ENCODE measurements at places on chromosomes 5 and 9. TPM values are rescaled to one million over a fixed set of nuclear protein-coding genes. Genes with fewer than 3 reads are reported as not detected.

Gene GABRA1
- not detected for total RNA-seq

Gene NAIP
- total RNA-seq, result 2.1 TPM

Gene TMOD1
- total RNA-seq, result 0.71 TPM

Gene TMEM174
- not detected for total RNA-seq

Gene WDR38
- total RNA-seq, result not detected

Gene HMGCR
- total RNA-seq, result 55.5 TPM

Gene SPINK7
- not detected for total RNA-seq

Gene C9
- total RNA-seq, result 0.11 TPM

Gene PCDHA12
- not detected for total RNA-seq

Gene PCDH1
- total RNA-seq, result 0.24 TPM

Gene GLDC
- 3.6 TPM for total RNA-seq

Gene QSOX2
- 27.5 TPM for total RNA-seq

Gene CTNND2
- total RNA-seq, result not detected

Gene TIMD4
- total RNA-seq, result 0.52 TPM

Gene SGCD
- 0.03 TPM for total RNA-seq

Gene PKD2L2
- total RNA-seq, result not detected

Gene FBP1
- 0.51 TPM for total RNA-seq

Gene CAMK2A
- not detected for total RNA-seq

Gene CAVIN4
- total RNA-seq, result 0.24 TPM

Gene TESK1
- 54.9 TPM for total RNA-seq

Gene TMEM252
- not detected for total RNA-seq

Gene PCDHGA11
- 0.13 TPM for total RNA-seq

Gene INSL4
- not detected for total RNA-seq

Gene LEAP2
- total RNA-seq, result 2.1 TPM

Data from activated T-cell treated with anti-CD3 and anti-CD28 coated beads, Interleukin-2, amount 50 U/mL, for 4 hours (primary cell).